ENCODE measurements at places on chromosomes 3 and 15.
A peak's percentile ranks its signal among the peaks of the same experiment; 100 is the strongest.

- DNase-seq, result no peak
Measured at GRCh38 chr3:42713747-42714146, 11.1 kb upstream of the HHATL start.

DNA sequence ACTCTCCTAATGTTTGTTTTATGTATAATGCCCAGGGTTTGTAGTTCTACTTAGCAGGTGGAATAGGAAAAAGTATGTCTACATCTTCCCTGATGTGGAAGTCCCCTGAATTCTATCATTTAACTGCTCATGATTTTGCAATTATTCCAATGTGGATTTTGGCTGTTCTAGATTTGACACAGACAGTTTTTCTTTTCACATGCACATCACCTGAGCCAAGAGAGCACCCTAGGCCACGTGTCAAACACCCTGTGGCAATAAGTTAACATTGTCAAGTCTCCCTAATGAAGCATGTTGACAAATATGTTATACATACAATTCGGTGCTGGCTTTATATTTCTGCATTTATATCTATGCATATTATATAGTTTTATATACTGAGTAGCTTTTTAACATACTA is 70.0 kb upstream of the SUCLG2 start:
- DNase-seq, result no peak

- DNase-seq, result no peak
Measured at GRCh38 chr15:69091654-69092053, 68.8 kb upstream of the GLCE start.

- DNase-seq, result no peak
Measured at GRCh38 chr15:54424171-54424570, 445.9 kb downstream of the UNC13C start.

DNA sequence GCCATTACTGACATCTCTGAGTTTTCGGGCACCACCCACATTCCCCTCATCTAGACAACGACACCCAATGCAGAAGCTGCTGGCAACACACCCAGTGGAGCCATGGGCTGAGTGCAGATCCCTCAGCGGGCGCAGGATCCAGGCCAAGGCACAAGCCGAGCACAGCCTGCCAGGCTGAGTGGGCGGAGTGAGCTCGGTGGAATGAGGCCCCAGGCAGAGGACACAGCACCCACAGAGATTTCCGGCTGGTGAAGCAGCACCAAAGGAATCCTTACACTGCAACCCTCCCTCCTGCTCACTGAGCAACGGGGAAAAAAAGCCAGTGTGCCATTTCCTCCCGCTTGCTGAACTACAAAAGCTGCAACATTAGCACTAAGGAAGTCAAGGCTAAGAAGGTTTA is 34.3 kb downstream of the ZMAT3 start:
- DNase-seq, result no peak

GRCh38 chr3:9932843-9933560 is 632 bp upstream of the CRELD1 start:
- DNase-seq, result peak; percentile 86

DNA sequence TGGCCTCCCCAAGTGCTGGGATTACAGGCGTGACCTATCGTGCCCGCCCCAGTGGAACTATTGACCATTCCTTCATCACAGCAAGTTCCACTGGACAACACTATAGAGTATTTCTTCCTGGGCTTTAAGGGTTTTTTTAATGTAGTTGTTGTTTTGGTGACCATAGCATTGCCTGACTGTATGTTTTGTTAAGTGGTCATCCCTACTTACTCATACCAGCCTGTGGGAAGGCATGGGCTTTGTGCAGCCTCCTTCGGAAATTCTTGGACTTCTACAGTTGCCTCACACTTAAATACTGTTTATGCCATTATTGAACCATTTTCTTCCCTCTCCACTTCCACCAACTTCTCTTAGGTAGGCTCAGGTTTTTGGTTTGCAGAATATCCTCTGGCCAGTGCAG is 19.9 kb upstream of the ALPK3 start:
- no peak for DNase-seq

DNA sequence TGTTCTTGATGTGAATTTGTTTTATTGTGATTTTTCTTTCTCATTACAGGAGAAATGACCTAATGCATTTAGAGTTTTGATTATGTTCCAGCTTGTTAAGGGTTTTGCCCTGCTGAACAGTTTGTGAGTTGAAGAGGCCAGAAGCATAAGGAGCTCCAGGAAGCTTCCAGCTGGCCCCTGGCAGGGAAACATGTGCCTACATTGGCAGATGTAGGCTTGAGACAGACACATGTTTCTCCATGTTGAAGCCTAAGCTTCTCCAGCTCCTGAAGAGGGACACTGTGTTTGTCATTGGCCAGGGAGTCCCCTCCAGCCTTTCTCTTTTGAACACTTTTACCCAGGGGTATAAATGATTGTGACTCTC is 88.4 kb downstream of the ASB7 start:
- DNase-seq, result no peak

- DNase-seq, result no peak
Measured at GRCh38 chr3:82067420-82067819, 306.0 kb upstream of the GBE1 start.

DNA sequence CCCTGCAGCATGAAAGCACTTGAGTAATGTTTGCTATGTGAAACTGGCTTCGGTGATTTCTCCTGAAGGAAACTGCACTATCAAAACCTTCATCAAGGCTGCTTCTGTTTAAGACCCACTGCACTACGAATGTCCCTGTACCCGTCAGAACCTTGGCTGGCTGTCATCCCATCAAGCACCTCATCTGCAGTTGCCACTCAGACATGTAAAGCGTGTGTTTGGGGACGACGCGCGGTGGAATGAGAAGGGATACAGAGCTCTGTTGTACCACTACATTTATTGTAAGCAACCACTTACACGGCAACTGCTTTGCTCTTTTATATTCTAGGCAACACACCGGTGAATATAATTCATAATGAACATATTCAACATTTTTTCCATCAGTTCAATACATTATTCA is 147.6 kb downstream of the TIGIT start:
- no peak for DNase-seq

DNA sequence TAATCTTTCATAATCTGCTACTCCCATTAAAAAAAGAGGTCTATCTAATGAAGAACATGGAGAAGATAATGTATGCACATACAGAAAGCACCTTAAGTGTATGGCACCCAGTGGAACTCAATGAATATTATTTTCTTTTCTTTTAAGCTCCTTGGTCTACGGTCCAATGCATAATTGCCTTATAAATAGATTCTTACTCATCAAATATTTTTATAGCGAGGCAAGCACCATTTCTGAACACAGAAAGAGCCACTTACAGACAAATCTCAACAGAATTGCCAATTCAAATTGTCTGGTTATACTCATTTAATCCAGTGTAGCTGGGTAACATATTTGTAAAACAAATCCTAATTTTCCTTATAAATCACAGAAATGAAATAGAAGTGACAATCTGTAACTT is 6.3 kb downstream of the PDZRN3 start:
- DNase-seq, result no peak

- no peak for DNase-seq
Measured at GRCh38 chr3:59567661-59568060, 517.8 kb upstream of the CFAP20DC start.

DNA sequence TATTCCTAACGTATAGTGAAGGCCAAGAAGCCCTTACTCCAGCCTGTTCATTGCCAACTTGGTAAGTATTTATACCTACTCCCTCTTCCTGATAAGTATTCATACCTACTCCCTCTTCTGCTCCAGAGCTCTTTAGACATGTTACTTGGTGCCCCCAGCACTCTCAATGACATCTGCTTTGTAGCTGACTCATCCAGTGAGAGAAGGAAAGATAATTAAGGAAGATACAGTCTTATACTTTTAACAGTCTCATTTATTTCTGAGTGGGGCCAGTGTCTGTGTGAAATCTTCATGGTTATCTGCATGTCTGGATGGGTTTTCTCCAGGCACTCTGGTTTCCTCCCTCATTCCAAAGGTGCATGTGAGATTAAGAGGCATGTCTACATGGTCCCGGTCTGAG is 698.7 kb downstream of the FHIT start:
- no peak for DNase-seq

DNA sequence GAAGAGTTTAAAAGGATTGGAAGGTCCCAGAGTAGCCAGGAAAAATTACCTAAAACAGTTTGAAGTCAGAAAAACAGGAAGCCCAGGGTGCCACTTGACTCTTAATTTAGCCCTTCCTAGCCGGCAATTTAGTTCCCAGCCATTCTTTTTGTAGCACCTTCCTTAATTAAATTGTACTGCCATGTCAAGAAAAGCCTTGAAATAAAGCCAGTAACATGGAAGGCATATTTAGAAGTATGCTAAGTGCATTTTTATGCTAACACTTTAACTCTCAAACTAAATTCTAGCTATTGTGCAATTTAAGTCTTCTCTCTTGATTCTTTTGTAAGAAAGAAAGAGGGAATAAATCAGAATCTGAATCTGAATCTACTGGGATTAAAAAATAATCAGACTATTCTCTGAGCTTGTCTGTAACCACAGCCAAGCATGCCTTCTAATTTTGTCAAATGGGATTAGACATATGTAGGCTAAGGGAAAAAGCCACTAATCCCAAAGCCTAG is 43.2 kb downstream of the MAP3K13 start:
- DNase-seq, result no peak

DNA sequence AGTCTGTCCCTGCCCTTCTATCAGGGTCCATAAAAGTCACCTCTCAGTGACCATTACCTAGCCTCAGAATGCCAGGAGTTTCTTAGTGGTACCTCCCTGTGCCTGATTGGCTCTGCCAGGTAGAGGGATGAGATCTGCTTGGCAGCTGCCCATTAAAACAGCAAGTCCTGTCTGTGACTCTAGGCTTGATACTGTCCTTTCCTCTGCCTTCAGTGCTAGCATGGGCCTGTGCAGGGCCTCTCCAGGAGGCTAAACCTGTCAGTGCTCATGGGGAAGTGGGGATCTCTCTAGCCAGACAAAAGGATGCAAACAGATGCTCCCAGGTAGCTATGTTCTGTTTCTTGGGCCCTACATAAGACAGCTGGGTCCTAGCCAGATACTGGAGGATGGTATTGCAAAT is 10.0 kb upstream of the MANF start:
- no peak for DNase-seq

Measured in stimulated activated CD4-positive, alpha-beta T cell treated with anti-CD3 and anti-CD28 coated beads, TNF-alpha, amount 100 ng/mL, for 4 hours (primary cell).